ENCODE measurements at places on chromosomes 12 and 14. TPM values are rescaled to one million over a fixed set of nuclear protein-coding genes. Genes with fewer than 3 reads are reported as not detected.

The ZFHX2 gene
- polyA plus RNA-seq, result not detected

The TAS2R43 gene
- 0.32 TPM for polyA plus RNA-seq

The LMO3 gene
- polyA plus RNA-seq, result not detected

The PTPRB gene
- polyA plus RNA-seq, result not detected

DNA sequence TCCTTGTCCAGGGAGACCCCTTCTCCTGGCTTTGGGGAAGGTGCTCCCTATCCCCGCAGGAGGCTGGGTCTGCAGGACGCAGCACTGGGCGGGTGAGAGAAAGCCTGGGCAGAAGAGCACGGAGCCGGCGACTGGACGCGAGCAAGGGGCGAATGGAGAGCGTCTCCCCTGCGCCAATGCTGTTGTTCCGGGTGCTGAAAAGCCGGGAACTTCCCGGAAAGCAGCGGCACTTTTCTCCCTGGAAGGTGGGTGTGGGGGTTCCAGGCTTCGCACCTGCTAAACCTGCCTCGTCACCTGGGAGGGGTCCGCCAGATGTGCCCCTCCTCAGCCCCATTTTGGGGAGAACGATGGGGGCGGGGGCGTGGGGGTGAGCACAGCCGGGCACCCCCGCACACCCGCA lies 417.1 kb upstream of the TMTC1 start:
- no peak for DNase-seq

The TDRD9 gene
- 0.91 TPM for polyA plus RNA-seq

- no peak for DNase-seq
Observed at GRCh38 chr14:93723001-93723400, 65.3 kb downstream of the PRIMA1 start.

Data from naive thymus-derived CD4-positive, alpha-beta T cell (primary cell).